Stimulated activated CD4-positive, alpha-beta T cell treated with anti-CD3 and anti-CD28 coated beads, Interleukin-15, amount 100 ng/mL, for 1 hour (primary cell): ENCODE measurements at places on chromosomes 7 and 10.
A peak's percentile ranks its signal among the peaks of the same experiment; 100 is the strongest.

DNA sequence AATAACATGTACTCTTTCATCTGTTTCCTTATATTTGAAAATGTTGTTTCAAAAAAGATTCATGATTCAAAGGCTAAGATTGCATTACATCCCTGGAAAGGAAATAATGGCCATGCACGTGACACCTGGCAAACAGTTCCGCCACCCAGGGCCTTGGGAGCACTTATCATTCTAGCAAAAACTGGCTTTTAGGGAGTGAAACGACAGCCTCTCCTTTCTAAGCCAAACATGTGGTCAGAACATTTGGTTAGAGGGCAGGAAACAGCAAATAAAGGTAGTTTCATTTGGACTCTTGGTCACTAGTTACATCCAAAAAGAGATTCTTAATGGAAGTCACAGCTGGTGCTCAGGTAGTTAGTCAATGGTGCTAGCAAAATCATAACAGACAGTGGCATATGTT lies 83.5 kb downstream of the FAS start:
- DNase-seq, result no peak

DNA sequence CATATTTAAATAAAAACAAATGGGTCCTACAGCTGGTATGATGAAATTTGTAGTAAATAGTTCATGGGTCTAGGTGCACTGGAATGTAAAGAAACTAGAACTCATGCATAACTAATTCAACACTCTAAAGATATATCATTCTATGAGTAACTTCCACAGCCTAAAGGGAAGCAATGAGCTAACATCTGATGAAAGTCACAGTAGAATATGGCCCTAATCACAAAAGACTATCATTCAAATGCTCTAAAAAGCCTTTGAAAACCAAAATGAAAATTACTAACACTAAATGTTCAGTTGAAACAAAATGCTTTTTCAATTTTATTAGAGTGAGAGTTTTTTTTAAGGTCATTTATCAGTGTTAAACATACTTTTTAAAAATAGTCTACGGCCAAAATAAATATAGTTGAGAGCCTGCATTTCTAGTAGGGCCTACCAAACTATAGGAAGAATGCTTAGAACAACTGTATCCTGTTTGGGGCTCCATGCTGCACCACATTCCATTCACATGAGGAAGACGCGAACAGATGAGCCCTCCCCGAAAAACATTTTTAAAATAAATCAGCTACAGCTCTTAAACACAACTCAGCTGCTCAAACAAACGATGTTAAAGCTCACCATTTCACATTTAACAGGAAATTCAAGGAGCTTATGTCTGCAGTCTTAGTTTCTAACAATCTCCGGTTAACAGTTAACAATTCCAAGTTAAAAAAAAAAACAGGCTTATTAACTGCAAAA lies 134.5 kb downstream of the NRBF2 start:
- DNase-seq, result no peak

DNA sequence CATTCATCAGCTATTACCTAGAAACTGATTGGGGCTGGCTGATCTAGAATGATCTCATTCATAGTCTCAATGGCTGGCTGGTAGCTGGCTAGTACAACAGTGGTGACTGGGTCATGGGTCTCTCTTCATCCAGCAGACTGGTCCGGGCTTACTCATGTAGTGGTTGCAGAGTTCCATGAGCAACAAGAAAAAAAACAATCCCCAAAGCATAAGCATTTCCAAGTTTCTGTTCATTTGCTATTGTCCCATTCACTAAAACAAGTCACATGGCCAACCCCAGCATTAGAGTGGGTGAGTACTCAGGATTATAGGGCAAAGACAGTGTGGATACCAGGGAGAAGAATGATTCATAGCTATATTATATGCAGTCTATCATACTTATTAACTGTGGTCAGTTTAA lies 85.2 kb upstream of the SEMA3C start:
- no peak for DNase-seq

DNA sequence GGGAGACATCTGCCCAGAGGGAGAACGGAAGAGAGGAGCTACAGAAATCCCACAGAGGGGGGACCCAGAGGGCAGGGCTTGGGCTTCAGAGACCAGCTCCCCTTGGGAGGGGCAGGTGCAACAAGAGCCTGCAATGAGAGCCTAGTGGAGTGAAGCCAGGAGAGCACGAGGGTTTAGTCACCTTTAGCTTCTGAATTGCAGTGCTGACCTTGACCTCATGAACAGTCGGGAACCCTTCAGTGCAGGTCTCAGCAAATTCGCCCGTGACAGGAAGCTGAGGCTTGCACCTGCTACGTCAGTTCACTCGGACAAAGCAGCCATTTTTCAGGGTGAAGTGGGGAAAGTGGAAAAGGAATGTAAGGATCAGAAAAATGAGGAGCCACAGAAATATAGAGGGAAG lies 306.8 kb upstream of the CDC14C start:
- no peak for DNase-seq

GRCh38 chr10:15784662-15785300 lies 65.1 kb upstream of the ITGA8 start:
- DNase-seq, result no peak

DNA sequence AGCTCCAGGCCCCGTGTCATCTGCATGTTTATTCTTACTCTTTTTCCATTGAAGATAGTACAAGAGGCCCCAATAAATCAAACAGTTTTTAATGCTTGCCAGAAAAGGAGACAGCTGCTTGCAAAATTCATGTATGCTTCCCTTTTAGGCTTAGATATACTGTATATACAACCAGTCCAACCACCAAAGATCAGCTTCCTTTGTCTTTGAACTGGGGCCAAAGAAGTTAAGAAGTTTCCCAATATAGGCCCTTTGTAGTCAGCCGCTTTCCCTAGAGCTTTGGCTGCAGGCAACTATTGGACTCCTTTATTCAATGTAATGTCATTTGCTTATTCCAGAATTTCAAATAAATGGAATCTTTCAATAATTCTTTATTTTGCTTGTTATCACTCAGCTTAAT lies 1395.0 kb downstream of the GATA3 start:
- DNase-seq, result no peak

- peak; percentile 6 for DNase-seq
Measured at GRCh38 chr10:43689618-43689954, 40.9 kb upstream of the ZNF32 start.

DNA sequence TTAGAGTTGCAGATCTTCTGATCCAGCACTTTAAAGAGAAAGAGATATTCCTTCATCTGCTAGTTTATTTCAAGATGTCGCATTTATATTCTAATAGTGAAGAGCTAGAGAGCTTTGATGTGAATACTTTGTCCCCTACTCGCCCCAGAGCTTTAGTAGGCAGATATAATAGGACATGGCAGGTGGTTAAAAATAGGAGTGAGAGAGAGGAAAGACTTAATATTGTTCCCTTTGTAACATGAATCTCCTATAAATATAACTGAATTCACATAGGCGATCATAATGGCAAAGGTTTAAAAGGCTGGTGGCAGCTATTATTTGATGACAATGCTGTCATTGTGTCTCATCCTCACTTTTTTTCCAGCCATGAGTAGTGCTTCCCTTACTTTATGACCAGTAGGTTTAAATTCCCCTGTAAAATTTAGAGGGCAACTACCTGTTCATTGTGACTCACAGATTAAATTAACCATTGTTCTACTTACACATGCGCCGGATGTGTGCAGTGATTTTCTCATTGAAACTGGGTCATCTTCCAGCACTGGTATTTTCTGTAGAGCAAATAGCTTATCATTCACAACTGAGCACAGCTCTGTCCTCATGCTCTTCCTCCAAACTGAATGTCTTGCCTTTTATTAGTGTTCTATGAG lies 906.7 kb upstream of the CELF2 start:
- DNase-seq, result no peak

DNA sequence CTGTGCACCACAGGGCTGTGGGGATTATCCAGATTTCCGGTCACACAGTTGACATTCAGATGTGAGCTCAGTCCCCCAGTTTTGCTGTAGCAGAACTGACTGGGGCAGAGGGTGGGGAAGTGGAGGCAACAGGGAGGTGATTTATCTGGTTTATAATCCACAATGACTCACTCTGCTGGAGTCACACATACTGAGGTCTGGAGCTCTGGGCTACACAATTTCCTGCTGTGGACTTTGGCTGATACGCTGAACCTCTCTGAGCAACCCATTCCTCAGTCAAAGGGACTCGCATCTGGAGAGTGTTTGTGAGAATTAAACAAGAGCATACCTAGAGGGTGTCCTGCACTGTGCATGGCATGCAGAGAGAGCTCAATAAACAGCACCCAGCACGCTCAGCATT lies 64.8 kb upstream of the PLPP4 start:
- DNase-seq, result no peak

GRCh38 chr10:130636313-130636930 lies 500.2 kb downstream of the GLRX3 start:
- no peak for DNase-seq

- DNase-seq, result no peak
Measured at GRCh38 chr10:102109166-102110116, 10.7 kb downstream of the LDB1 start.

DNA sequence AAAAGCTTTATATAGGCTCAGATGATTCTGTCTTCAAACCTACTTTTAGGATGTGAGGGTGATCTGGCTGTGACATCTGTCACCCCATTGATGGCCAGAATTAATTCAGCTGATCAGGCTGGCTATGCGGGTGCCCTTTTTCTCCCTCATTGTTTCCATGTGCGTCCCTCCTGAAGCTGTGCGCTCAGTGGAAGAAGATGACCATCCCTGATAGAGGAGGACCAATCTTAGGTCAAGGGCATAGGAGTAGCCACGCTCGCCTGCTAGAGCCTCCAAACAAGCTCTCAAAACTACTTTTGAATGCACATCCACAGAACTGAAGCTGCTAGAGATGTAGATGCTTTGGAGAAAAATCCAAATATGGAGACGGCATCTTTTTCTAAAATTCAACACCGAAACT lies 48.7 kb downstream of the MYPN start:
- DNase-seq, result no peak

DNA sequence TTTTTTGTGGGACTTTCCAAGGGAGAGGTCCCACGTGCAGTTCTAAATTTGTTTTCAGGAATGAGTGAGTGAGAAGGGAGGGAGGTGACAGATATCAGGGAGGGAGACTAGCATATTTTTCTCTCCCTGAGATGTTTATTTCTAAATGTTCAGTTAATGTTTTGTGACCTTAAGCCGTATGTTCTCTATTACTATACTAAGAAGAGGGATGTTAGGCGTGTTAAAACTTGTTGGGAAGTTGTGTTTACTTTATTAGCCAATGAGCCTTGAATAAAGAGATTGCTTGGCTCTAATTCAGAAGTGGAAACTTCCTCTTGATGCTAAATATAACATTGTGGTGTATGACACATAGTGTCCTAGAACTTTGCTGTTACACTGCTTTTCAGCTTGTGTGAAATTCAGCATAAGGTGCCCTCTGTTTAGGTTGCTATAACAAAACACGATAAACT lies 37.3 kb downstream of the DNAH11 start:
- no peak for DNase-seq

- peak; percentile 71 for DNase-seq
Measured at GRCh38 chr10:133336577-133337369, at the start of gene CALY. CALY (minus strand) TSS chr10:133336896; CDS start chr10:133328989, 7,907 bp downstream.

DNA sequence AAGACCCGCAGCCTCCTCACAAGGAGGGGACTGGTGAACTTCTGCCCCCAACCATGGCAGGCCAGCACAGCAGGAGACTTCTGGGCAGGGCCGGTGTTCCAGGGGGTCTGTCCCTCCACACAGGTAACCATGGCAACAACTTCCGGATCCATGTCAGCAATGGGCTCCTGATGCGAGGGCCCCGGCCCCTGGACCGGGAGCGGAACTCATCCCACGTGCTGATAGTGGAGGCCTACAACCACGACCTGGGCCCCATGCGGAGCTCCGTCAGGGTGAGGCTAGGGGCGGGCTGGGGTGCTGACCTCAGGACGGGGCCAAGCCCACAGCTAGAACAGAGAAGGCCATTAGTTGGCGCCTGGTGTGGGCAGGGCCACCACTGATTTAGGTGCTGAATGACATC lies 5.7 kb upstream of the C10orf105 start:
- no peak for DNase-seq

- no peak for DNase-seq
Measured at GRCh38 chr10:26755443-26755903, 58.0 kb downstream of the PDSS1 start.

DNA sequence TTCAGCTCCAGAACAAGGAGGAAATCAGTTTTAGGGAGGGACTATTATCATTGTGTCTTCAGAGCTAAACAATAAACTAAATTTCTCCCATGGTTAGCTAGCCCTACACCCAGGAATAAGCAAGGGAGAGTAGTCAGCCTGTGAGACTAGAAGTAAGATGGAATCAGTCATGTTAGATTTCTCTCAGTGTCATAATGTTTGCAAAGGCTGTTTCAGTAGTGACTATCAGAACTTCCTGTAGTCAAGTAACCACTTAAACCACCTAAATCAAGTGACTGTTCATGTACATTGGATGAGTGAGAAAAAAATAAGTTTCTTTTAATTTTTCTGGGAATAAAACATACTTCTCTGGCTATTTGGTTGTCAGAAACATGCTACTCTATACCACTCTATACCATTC lies 121.6 kb downstream of the KCND2 start:
- DNase-seq, result no peak

- DNase-seq, result no peak
Measured at GRCh38 chr7:109806548-109806947, 1236.9 kb downstream of the DNAJB9 start.

DNA sequence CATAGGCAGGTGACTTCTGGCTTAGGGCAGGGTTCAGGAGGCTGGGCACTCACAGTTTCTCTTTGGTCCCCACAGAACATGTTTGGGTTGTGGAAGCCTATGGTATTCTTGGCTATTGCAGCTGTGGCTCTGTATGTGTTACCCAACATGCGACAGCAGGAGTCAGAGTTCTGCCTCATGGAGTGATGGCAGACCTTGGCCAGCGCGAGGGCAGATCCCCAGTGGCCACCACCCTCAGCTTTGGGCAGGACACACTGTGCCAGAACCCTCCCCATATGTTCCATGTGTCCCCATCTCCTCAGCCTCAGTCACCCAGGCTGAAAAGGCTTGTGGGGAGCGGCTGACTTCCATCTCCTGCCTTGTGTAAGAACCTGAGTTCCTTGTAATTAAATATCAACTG lies 8.5 kb upstream of the FLNC start:
- no peak for DNase-seq

GRCh38 chr7:151681726-151682125 lies 162.0 kb upstream of the RHEB start:
- DNase-seq, result no peak

DNA sequence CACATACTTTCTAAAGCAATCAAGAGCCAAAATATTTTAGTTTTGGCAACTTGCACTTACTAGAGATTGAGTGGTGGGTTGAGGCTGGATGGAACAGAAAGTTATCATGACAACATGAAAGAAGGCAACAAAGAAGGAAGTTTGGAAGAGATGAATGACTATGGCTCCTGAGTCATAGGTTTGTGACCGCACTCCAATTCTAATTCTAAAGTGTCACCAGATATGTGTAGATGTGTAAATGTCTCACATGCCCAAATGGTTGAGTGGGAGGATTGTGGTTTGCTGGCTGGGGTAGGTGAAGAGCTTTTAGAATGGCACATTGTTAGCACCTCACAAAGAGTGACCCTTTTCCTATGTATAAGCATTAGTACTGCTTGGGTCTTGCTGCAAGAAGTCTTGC lies 20.2 kb downstream of the TAS2R16 start:
- no peak for DNase-seq

GRCh38 chr7:37656913-37657530 lies 26.5 kb upstream of the GPR141 start:
- no peak for DNase-seq
